Stimulated activated CD4-positive, alpha-beta T cell treated with anti-CD3 and anti-CD28 coated beads, Interleukin-15, amount 100 ng/mL, for 1 hour (primary cell): ENCODE measurements at places on chromosomes 13 and 19.

DNA sequence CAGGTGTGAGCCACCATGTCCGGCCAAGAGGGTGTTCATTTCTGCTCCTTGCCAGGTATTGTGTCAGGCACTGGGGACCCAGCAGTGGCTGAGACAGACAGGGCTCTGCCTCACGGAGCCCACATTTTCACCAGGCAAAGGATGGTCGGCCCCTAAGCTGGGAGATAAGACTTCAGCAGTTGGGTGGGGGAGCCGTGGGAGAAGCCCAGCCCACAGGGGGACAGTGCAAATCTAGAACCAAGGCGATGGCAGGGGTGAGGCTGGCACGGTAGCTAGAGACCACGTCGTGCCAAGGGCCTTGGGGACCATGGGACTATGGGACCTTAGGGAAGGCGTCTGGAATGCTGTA is 8.3 kb downstream of the LSR start:
- DNase-seq = no peak

DNA sequence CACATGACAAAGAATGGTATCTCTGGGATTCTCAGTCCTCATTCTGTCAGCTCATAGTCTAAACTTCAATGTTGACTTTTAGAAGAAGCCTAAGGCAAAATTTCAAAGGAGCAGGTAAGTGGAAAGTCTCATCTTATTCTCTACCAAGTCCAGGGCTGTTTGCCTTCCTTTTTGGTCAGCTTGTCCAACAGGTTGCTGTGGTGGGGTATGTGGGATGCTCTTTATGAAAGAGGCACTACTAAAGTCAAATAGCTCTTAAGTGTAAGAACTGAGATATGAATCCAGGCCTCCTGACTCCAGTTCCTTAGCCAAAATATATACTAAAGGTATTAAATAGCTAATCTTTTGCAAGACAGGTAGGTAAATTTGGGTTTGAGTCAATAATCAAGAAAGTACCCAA is 540.6 kb upstream of the SPRY2 start:
- DNase-seq = no peak

DNA sequence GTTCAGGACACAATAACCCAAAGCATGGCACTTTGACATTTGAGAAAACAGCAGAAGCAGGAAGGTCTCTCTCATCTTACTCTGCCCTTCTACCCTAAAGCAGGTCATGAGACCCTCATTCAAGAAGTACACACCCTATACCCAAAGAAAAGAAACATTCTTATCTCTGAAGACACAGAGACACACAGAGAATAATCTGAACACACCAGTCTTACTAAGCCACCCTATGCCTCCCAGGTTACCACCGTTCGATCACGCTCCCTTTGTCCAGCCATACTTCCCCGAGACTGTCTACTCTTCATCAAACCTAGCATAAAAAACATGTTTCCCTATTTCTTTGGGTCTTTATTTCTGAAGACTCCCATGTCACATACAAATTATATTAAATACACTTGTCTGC is 66.5 kb upstream of the ANKRD10 start:
- DNase-seq = no peak

DNA sequence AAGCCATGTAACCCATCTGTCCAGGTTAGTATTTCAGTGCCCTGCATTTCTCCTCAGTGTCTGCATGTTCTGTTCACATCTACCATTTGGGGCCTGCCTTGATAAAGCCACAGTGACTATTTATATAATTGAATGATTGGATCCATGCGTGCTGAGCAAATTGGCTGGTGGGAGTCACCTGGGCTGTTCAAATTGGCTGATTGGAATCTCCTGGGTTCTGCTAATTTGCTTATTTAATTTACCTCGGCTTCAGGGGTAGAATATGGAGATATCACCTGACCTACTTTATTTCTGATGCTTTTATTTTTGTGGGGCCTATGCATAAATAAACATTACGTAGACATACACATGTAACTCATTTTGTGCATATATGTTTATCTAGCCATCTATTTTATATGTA is 167.7 kb downstream of the ZNF486 start:
- DNase-seq = no peak

DNA sequence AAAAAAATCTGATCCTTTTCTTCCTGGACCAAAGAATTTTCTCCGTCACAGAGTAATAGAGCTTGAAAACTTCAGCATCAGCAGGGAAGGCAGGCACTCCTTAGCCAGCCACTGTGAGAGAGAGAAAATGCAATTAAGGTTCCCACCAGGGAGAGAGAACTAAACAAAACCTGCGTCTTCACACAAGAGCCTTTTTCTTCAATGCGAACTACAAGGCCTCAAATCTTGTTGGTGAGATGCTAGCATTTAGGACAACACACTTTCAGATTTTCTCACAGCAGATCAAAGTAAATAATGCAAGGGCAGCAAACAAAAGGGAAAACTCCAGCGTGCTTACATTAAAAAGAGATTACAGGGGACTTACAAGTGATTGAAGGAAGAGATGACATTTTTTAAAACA is 80.1 kb downstream of the DACH1 start:
- no peak for DNase-seq

DNA sequence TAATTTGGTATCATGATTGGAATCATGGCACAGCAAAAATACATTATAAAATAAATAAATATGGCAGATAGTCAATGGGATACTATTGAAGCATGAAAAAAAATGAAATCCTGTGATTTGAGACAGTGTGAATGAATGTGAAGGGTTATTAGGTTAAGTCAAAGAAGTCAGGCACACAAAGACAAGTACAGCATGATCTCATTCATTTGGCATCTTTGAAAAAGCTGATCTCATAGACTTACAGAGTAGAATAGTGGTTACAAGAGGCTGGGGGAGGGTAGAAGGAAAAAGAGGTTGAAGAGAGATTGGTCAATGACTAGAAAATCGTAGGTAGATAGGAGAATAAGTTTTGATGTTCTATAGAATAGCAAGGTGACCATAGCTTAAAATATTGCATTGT is 295.1 kb upstream of the SLITRK5 start:
- DNase-seq = no peak

DNA sequence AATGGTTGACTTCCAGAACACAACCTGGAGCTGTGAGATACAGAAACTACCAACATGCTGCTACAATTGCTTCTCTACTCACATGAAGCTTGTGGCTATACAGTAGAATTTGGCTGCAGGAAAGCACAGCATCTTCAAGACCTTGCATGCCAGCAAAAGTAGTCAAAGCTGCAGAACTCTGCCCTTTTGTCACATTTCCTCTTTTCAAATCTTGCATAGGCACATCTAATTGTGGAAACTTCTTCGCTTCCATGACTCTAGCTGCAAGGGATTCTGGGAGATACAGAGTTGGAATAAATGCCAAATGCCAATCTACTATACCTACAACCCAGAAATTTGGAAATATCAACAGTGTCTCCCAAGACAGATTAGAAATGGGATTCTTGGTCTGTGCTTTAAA is 462.2 kb downstream of the FOXO1 start:
- no peak for DNase-seq

DNA sequence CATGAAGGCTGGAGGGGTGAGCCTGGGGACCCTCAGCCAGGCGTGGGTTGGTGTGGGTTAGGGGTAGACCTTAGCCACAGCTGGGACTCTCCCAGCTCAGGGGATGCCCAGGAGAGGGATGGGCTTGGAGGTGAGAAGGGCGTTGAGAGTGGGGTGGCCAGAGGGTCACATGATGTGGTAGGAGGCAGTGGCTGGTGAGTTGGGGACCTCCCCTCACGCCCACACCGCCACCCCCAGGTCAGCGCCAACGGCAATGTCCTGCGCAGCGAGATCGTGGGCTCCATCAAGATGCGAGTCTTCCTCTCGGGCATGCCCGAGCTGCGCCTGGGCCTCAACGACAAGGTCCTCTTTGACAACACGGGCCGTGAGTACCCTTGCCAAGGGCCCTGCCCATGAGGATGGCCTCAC is 28.5 kb downstream of the AP1M1 start:
- no peak for DNase-seq

- DNase-seq = no peak
Observed at GRCh38 chr13:106385654-106386053, 149.8 kb downstream of the EFNB2 start.

GRCh38 chr19:3743486-3743885 is 18.0 kb downstream of the APBA3 start:
- DNase-seq = no peak

DNA sequence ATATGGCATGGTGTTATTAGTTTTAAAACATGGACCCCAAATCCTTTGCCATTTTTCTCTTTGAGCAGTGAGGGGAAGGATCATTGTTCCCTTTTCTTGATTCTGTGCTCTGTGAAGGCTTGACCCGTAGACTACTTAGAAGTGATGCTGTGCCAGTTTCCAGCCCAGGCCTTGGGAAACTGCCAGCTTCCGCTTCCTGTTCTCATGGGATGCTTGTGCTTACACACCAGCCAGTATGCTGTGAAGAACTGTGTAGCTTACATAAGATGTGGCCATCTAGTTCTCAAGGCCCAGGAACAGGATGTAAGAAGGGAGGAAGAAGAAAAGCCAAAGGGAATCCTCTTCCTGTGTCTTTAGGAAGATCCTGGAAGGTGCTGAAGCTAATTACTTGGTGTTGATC is 180.9 kb downstream of the PCCA start:
- no peak for DNase-seq

DNA sequence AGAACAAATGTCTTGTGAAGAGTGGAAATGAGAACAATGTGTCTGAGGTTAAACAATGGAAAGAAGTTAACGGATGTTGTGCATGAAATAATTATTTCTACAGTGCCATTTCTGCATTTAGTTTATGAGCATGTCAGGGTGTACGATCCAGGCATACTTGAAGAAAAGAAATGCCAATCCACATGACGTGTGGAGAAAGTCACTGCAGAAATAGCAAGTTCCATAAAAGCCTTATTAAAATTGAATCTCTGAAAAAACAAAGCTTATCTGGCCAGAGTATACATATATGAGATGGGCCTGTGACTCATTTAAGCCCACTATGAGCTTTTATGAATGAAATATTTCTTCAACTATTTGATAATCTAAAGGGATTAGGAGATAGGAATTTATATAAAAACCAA is 426.1 kb downstream of the EFNB2 start:
- DNase-seq = no peak

DNA sequence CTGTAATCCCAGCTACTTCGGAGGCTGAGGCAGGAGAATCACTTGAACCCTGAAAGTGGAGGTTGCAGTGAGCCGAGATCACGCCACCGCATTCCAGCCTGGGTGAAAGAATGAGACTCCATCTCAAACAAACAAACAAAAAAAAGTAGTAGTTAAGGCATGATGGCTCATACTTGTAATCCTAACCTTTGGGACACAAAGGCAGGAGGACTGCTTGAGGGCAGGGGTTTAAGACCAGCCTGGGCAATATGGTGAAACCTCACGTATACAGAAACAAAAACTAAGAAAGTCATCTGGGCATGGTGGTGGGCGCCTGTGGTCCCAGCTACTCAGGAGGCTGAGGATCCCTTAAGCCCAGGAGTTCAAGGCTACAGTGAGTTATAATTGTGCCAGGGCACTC is 1.8 kb downstream of the DNMT1 start:
- no peak for DNase-seq

DNA sequence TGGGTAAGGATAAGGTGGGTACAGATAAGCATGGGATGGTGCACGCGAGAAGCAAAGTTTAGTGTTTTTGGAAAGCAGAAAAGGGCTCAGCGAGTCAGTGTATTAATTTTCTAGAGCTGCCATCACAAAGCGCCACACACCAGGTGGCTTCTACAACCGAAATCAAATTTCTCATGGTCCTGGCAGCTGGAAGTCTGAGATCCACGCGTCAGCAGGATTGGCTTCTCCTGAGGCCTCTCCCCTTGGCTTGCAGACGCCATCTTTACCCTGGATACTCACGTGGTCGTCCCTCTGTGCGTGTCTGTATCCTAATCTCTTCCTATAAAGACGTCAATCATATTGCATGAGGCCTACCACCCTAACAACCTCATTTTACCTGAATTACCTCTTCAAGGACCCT is 51.5 kb upstream of the USP29 start:
- no peak for DNase-seq

- no peak for DNase-seq
Observed at GRCh38 chr19:38017401-38018151, 110.6 kb downstream of the SIPA1L3 start.

- DNase-seq = no peak
Observed at GRCh38 chr13:85536706-85537105, 262.5 kb downstream of the SLITRK6 start.

GRCh38 chr13:36764536-36764935 is 54.5 kb upstream of the RFXAP start:
- DNase-seq = no peak
